HCT116 (cell line): ENCODE measurements at places on chromosomes 11 and 22.

- H3K4me1 ChIP-seq, result peaks cover 7% of the 10 kb centered on the region; the same call in 1 of the 2 replicates
- no peak for DNase-seq
- H3K27ac ChIP-seq, result no peak overlapping the region
- no peaks in the 10 kb centered on the region for H3K36me3 ChIP-seq
- H3K4me3 ChIP-seq, result no peak overlapping the region
Observed at GRCh38 chr11:95297680-95298452, 66.9 kb upstream of the SESN3 start.

DNA sequence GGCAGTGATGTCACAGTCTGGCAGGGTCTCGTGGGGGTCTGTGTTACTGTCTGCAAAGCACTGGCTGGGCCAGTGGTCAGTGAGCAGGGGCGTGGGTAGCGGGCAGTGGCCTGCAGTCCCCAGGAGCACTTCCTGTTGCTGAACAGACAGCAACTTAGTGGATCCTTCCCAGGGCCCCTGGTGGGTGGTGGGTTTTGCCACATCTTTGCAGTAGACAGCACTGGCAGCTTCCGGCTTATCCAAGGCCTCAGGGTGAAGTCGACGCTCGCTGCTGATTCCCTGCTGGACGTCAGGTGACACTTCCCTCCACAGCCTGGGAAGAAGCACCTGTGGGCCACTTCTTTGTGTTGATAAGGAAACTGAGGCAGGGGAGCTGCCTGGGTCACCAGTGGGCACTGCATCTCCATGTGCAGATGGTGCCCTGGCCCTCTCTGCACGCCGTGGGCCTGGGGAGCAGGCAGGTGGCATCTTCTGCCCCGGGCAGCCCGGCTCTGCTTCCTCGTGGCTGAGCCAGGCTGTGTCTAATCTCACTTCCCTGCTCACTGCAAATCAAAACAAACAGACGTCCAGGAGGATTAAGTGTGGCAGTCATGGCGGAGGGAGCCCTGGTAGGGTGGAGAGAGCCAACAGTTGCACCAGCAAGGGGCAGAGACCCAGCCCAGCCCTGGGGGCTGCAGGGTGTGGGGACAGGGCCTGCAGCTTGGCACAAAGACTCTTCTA lies 79.8 kb downstream of the KCNQ1 start:
- no peaks in the 10 kb centered on the region for H3K4me1 ChIP-seq
- no peaks in the 10 kb centered on the region for H3K36me3 ChIP-seq
- no peak overlapping the region for H3K4me3 ChIP-seq
- no peak for DNase-seq

GRCh38 chr11:123304828-123305466 lies 109.9 kb upstream of the CLMP start:
- DNase-seq, result no peak
- peaks cover 15% of the 10 kb centered on the region; the same call in 1 of the 2 replicates for H3K4me1 ChIP-seq
- no peak overlapping the region for H3K4me3 ChIP-seq
- H3K36me3 ChIP-seq, result no peaks in the 10 kb centered on the region

DNA sequence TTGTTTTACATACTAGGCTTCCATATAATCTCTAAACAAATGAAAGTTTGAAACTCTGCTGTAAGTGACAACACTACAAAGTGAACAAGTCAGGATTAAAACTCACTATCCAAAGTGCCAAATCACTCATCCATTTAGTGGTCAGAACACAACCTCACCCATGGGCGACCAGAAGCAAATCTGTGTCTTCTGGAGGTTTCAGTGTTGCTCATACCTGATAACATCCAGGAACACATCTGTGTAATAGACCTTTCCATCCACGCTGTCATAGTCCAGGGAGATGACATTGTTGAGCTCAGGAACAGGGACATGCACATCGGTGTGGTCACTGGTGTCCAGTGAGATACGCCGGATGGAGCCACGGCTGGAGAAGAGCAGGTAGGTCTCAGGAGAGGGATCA lies 28.5 kb upstream of the CKAP5 start:
- no peaks in the 10 kb centered on the region for H3K4me1 ChIP-seq
- no peak overlapping the region for H3K27ac ChIP-seq
- no peak for DNase-seq
- H3K27me3 ChIP-seq, result no peaks in the 10 kb centered on the region

DNA sequence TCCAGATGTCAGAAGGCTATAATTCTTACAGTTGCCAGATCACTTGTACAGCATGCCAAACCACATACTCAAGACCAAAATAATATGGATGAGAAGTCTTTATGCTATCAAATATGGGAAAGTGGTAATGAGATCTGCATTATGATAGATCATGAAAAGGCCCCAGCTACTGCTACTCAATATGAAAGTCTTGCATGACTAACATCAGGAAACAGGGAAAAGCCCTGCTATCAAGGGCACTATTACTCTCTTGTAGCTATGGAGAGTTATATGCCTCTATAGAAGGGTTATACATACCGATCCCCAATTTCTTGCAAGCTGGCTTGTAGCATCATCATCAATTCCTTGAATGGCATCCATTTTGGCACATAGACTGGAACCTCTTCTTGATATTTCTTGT lies 30.2 kb upstream of the TMPRSS5 start:
- no peak for DNase-seq
- H3K4me1 ChIP-seq, result no peaks in the 10 kb centered on the region
- no peaks in the 10 kb centered on the region for H3K27me3 ChIP-seq
- no peak overlapping the region for H3K27ac ChIP-seq
- peaks cover 22% of the 10 kb centered on the region for H3K36me3 ChIP-seq

- no peak overlapping the region for H3K27ac ChIP-seq
- no peaks in the 10 kb centered on the region for H3K27me3 ChIP-seq
- DNase-seq, result no peak
- H3K36me3 ChIP-seq, result peaks cover 16% of the 10 kb centered on the region
- H3K4me3 ChIP-seq, result no peak overlapping the region
Observed at GRCh38 chr22:28711820-28712777, 29.5 kb downstream of the CHEK2 start.

- no peak for DNase-seq
- peaks cover 4% of the 10 kb centered on the region; the same call in 1 of the 2 replicates for H3K36me3 ChIP-seq
- H3K4me1 ChIP-seq, result no peaks in the 10 kb centered on the region
- H3K4me3 ChIP-seq, result no peak overlapping the region
- no peak overlapping the region for H3K27ac ChIP-seq
Observed at GRCh38 chr11:73859671-73860070, 17.0 kb downstream of the COA4 start.

DNA sequence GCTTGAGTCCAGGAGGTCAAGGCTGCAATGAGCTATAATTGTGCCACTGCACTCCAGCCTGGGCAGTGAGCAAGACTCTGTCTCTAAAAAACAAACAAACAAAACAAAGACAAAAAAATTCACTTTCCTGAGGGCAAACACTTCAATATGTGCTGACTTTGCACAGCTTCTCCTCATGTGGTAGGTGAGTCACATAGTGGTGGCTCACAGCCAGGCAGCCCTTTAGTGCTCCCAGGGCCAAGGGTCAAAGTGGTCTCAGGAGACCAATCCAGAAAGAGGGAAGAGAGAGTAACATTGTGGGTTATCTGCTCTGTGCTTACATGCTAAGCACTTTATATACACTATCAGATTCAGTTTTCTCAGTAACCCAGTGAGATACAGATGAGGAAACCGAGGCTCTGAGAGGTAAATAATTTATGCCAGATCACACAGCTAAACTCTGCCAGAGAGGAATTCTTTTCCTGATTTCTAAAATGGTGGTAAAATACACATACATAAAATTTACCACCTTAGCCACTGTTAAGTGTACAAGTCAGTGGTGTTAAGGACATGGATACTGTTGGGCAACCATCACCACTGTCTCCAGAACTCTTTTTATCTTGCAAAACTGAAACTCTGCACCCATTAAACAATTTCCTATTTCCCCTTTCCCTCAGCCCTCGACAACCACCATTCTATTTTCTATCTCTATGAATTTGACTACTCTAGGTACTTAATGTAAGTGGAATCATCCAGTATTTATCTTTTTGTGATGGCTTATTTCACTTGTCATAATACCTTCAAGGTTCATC lies 231.7 kb upstream of the NARS2 start:
- peaks cover 4% of the 10 kb centered on the region; the same call in 1 of the 2 replicates for H3K27me3 ChIP-seq
- H3K27ac ChIP-seq, result no peak overlapping the region
- H3K36me3 ChIP-seq, result no peaks in the 10 kb centered on the region
- no peak for DNase-seq
- H3K4me3 ChIP-seq, result no peak overlapping the region

DNA sequence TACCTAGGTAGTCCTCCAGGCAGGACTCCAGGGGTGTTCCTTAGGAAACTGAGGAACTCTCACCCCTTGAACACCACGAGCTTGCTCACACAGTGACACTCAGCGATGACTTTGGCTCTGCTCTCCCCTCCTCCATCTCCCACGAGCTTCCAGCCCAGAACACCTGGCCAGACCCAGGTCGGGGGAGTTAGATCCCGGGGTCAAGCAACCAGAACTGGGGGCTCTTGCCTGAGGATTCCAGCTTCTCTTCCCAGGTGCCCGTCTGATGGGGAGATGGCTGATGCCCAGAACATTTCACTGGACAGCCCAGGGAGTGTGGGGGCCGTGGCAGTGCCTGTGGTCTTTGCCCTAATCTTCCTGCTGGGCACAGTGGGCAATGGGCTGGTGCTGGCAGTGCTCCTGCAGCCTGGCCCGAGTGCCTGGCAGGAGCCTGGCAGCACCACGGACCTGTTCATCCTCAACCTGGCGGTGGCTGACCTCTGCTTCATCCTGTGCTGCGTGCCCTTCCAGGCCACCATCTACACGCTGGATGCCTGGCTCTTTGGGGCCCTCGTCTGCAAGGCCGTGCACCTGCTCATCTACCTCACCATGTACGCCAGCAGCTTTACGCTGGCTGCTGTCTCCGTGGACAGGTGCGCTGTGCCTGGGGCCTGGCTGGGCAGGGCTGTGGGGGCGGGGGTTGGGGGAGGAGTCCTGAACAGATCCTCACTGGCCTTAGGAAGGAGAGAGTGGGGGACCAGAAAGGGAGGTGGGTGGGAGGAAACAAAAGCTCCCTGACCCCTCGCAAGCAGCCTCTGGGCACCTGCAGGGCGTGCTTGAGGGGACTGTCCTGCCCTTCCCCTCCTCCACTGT lies at the start of gene GALR3:
TSS of gene GALR3 (plus strand) at position 249 of the 852 bp plus-strand sequence. CDS start at position 274, 25 bp downstream.
- no peaks in the 10 kb centered on the region for H3K36me3 ChIP-seq
- no peak for DNase-seq
- no peak within 1 kb of the TSS for H3K4me3 ChIP-seq
- H3K27ac ChIP-seq, result no peak within 1 kb of the TSS
- H3K27me3 ChIP-seq, result no peaks in the 10 kb centered on the region

GRCh38 chr11:45213717-45214116 lies 67.3 kb downstream of the PRDM11 start:
- no peak overlapping the region for H3K4me3 ChIP-seq
- no peak overlapping the region for H3K27ac ChIP-seq
- no peak for DNase-seq
- no peaks in the 10 kb centered on the region for H3K36me3 ChIP-seq
- H3K27me3 ChIP-seq, result no peaks in the 10 kb centered on the region

GRCh38 chr11:74776546-74776945 lies 27.9 kb downstream of the RNF169 start:
- no peaks in the 10 kb centered on the region for H3K4me1 ChIP-seq
- H3K27me3 ChIP-seq, result no peaks in the 10 kb centered on the region
- H3K36me3 ChIP-seq, result no peaks in the 10 kb centered on the region
- H3K27ac ChIP-seq, result no peak overlapping the region
- H3K4me3 ChIP-seq, result no peak overlapping the region

DNA sequence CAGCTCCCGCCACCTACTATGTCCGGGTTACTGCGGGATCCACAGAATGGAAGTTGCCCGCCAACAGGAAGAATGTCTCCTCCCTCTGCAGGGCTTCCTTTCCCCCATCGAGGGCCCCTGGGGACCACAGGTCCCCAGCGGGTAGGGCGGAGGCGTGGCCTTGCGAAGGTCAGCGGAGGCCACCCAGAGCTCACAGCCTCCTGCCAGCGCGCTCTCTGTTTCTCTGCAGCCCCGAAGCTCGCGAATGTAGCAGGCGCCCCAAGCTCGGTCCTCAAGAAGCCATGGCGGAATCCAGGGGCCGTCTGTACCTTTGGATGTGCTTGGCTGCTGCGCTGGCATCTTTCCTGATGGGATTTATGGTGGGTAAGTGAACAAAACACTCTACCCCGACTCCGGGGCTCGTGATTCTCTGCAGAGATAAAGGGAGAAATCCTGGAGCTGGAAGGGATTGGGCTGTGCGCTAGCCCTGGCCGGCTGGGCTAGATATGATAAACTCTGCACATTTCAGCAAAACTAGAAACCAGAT lies at the start of gene NAALAD2:
TSS of gene NAALAD2 (plus strand) at position 186 of the 526 bp plus-strand sequence. CDS start at position 282, 96 bp downstream.
- DNase-seq, result no peak
- H3K4me3 ChIP-seq, result no peak within 1 kb of the TSS
- H3K4me1 ChIP-seq, result no peaks in the 10 kb centered on the region
- H3K36me3 ChIP-seq, result no peaks in the 10 kb centered on the region
- peaks cover 17% of the 10 kb centered on the region for H3K27me3 ChIP-seq

- H3K4me1 ChIP-seq, result no peaks in the 10 kb centered on the region
- no peaks in the 10 kb centered on the region for H3K27me3 ChIP-seq
- no peak for DNase-seq
- no peaks in the 10 kb centered on the region for H3K36me3 ChIP-seq
Observed at GRCh38 chr11:108393046-108393445, 74.3 kb downstream of the C11orf65 start.

DNA sequence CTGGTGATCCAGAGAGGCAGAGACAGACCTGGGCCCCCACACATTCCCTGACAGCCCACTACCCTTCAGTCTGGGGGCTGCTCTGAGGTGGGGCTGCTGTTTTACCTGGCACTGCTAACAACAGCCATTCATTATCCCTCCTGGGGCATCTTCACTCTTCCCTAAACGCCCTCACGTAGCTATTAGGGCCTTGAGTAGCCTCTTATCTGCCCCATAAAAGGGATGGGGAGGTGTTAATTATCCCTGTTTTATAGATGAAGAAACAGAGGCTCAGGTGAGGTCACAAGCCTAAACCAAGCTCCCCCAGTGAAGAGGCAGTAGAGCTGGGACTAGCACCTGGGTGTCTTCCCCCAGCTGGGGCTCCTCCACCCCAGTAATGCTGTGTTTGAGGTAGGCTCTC lies 79.5 kb downstream of the KIAA1671 start:
- peaks cover 4% of the 10 kb centered on the region for H3K4me1 ChIP-seq
- peaks cover 5% of the 10 kb centered on the region; the same call in 1 of the 2 replicates for H3K36me3 ChIP-seq
- DNase-seq, result no peak
- H3K27ac ChIP-seq, result no peak overlapping the region
- H3K4me3 ChIP-seq, result no peak overlapping the region

DNA sequence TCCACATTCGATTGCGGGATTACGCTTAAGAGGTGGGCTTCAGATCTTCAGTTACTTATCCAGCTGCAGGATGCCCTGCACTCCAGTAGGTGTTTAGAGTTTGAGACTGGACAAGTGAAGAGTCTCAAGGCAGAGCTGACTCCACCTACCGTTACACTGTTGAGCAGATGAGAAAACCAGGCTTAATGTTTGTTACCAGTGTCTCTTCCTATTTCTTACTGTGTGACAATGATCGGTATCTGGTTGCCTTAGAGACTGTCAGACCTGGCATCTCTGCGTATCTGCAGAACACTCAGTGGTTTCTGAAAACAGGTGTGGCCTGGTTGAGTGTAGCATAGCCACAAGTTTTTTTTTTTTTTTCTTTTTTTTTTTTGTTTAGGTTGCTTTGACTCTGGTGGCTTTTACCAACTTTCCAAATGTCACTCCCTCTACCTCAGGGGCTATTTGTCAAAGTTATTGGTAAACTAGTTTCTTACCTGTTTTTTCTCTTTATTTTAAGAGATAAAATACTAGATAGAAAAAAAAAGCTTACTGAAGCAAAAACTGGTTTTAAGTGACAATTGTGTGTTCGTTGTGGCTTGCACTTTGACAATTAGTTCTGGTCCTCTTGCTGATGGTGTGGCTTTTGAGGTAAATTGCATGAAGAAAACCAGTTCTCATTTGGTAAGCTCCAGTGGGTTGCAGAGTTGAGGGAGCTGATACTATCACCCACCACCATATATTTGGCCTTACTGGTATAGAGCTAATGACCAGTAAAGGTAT lies 284.8 kb downstream of the ETS1 start:
- no peak overlapping the region for H3K27ac ChIP-seq
- no peaks in the 10 kb centered on the region for H3K4me1 ChIP-seq
- H3K4me3 ChIP-seq, result no peak overlapping the region
- peaks cover 34% of the 10 kb centered on the region for H3K27me3 ChIP-seq
- no peak for DNase-seq
- no peaks in the 10 kb centered on the region for H3K36me3 ChIP-seq
